ENCODE measurements at places on chromosomes 12 and 14.
A peak's percentile ranks its signal among the peaks of the same experiment; 100 is the strongest.

GRCh38 chr14:68082698-68083291 is 263.2 kb downstream of the RAD51B start:
- DNase-seq = no peak

- no peak for DNase-seq
Measured at GRCh38 chr12:98697209-98697608, 52.1 kb downstream of the APAF1 start.

- no peak for DNase-seq
Measured at GRCh38 chr12:129771238-129771637, 132.6 kb downstream of the TMEM132D start.

- DNase-seq = no peak
Measured at GRCh38 chr12:54970741-54971140, 13.8 kb downstream of the TESPA1 start.

GRCh38 chr14:96168581-96168980 is 36.1 kb upstream of the BDKRB2 start:
- DNase-seq = no peak

DNA sequence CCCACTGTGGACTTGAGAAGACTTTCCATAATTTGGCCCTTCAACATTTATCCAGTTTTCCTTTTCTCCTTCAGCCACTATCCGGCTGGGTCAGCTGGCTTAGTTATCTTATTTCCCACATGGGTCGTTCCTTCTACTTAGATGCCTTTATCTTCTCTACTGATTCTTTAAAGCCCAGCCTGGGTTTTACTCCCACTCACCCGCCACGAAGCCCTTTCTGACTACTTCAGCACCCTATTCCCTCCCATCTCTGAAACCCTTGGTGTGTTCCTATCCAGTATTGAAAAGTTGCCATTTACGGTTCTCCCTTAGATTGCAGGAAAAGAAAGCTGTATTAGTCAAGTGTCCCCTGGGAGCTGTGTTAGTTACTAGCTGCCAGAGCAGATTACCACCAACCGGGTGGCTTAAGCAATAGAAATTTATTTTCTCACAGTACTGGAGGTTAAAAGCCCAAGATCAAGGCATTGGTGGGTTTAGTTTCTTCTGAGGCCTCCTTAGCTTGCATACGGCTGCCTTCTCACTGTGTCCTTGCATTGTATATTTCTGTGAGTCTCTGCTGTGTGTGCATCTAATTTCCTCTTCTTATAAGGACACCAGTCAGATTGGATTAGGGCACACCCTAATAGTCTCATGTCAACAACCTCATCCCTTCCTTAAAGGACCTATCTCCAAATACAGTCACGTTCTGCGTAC is 105.5 kb downstream of the GPATCH2L start:
- no peak for DNase-seq

GRCh38 chr14:56136571-56137452 is 18.6 kb downstream of the PELI2 start:
- no peak for DNase-seq

GRCh38 chr14:38207736-38208617 is at the start of gene SSTR1:
SSTR1 (plus strand) TSS chr14:38207904; CDS start chr14:38209390, 1,486 bp downstream.
- no peak for DNase-seq

- no peak for DNase-seq
Measured at GRCh38 chr14:104113631-104114420, 24.6 kb upstream of the KIF26A start.

DNA sequence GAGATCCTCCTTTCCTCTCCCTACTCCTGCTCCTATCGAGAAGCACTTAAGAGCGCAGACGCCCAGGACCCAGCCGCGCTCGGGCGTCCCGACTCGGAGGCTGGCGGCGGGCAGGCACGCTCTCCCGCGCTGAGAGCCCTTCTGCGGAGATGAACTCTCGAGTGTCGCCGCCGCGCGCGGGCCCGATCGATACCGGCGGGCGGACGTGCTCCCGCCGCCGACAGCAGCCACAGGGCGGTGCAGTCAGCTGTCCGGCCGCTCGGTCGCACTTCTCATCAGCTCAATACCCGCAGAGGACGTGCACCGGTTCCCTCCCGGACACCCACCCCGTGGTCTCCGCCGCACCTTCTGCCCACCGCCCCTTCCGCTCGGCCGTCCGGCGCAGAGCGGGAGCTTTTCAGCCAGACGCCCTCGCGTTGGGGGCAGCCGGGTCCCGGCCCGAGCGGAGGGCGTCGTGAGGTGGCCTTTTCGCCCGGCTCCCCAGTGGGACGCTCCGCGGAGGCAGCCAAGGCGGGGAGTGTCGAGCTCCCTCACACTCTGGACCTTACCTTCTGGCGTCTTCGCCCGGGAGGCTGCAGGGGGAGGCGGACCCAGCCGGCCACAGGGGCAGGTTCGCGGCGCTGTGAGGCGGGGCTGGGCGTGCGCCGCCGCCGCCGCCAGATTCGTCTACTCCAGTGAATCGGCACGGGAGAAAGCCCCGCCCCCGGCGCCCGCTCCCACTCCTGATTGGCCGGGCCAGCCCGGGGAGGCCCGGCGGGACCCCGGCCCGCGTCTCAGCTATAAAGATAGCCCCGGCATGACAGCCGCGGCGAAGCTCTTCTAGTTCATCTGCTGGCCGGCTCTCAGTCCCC is at the start of gene INSM2:
Gene INSM2 (plus strand): TSS at position 808 of the 851 bp plus-strand sequence. CDS start 89 bp downstream, outside the sequence.
- DNase-seq = no peak

- no peak for DNase-seq
Measured at GRCh38 chr14:77955816-77956484, 156.0 kb downstream of the ADCK1 start.

DNA sequence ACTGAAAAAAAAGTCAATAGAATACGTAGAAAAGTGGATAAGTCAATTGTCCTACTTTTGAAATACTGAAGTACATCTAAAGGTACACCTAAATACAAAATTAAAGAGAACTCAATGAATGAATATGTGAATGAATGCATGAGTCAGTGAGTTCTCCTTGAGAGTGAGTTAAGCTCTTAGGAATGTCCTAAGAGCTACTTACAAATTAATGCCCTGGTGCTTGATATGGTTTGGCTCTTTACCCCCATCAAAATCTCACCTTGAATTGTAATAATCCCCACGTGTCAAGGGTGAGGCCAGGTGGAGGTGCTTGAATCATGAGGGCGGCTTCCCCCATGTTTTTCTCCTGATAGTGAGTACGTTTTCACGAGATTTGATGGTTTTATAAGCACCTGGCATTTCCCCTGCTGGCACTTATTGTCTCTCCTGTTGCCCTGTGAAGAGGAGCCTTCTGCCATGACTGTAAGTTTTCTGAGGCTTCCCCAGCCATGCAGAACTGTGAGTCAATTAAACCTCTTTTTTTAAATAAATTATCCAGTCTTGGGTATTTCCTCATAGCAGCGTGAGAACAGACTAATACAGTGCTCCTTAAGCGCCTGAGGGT is 192.2 kb upstream of the ARHGAP5 start:
- no peak for DNase-seq

DNA sequence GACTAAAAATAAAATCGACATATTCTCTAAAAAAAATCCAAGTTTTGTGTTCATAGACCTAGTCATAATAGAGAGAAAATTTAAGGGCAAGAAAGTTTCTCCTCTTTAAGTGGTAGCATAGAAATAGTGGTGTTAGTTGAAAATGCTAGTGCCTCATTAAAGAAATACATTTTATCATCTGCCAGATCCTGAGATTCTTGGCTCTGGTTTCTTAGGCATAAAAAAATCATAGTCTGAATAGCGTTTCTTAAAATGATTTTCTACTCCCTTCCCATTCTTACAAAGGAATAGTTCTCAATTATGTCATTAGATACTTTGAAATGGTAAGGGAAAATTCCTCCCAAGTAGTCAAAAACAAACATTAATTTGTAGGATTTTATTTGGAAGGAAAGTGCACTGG is 212.8 kb downstream of the NELL2 start:
- DNase-seq = no peak

DNA sequence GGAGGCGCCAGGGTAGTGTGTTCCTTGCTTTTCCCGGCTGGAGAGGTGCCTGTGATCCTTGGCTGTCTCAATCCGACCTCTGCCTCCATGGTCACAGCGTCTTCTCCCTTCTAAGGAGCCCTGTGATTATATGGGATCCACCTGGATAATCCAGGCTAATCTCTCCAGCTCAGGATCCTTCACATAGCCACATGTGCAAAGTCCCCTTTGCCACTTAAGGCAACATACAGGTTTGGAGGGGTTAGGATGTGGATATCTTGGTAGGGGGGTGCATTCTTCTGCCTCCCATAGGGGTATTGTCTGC is 1.2 kb upstream of the HVCN1 start:
- DNase-seq = no peak

DNA sequence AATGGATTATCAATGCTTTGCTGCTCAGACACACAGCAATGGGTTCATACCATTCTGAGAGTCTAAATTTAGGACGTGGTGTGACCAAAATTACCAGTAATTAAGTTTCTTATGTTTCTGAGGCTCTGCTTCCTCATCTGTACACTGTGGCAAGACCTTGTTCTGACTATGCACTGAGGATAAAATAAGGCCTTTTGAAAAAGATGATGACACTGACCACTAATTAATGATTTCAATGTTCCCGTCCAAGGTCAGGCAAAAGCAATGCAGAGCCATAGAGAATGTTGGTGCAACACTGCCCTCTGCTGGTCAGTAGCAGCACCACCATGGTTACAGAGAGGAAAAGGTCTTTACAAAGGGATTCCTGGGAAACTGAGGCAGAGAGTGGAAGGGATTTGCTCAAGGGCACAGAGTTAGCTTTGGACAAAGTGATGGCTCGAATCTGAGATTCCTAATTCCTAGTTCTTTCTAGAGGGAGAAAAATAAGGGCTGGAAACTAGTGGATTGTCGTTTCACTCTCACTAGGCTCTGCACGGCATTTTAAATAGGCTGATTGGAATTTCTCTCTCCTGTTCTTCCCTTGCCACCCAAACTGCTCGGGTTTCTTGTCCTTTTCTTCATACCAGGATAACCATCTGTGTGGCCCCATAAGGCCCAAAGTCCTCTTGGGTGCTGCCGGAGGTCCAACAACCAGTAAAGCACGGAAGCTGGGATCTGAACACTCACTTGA is 22.3 kb upstream of the P2RX7 start:
- peak; percentile 48 for DNase-seq

DNA sequence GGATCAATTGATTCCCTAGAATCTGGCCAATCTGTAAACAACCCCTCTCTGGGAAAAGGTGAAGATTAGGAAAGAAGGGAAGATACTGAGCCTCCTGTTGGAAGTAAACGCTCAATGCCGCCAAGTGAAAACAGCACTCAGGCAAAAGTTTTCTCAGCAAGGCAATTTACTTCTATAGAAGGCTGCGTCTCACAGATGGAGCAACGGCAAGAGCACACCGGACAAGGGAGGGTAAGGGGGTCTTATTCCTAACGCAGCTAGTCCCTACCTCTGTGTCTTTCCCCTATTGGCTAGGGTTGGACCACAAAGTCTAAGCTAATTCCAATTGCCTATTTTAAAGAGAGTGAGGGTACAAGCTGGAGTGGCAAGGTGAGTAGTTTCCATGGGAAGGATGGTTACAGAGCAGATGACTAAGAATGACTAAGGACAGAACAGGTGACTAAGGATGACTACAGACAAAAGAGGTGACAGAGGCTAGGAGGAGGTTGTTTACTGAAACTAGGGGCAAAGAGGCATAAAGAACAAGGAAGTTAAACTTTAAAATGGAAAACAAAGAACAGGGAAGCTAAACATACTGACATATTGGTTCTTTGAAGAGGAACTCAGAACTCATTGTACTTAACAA is 5.6 kb upstream of the TTC9 start:
- DNase-seq = no peak

- DNase-seq = no peak
Measured at GRCh38 chr12:31740628-31741027, 11.8 kb upstream of the AMN1 start.

GRCh38 chr14:93520053-93520607 is 89.4 kb downstream of the UNC79 start:
- DNase-seq = no peak

DNA sequence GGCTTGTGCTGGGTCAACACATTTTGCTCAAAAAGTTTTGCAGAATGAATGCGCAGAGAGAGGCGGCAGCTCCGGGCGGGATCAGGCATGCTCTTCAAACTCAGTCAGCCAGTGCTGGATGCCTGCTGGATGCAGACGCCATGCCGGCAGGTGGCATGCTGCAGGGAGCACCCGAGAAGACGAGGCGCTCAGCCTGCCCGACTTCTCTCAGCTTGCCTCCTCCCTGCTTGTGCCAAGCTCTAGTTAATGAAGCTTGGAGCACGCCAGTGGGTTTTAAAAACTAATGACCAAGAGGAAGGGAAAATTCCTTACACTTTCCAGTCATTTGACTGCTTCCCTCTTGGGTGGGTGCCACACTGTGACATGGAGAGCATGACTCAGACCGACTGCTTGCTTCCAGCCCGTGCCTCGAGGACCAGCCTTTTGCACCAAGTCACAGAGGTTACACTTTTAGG is 39.8 kb downstream of the SLC24A4 start:
- DNase-seq = no peak

GRCh38 chr12:80634903-80635302 is 72.5 kb upstream of the MYF6 start:
- DNase-seq = no peak

GRCh38 chr12:100797246-100797645 is 2.7 kb downstream of the ANO4 start:
- no peak for DNase-seq

DNA sequence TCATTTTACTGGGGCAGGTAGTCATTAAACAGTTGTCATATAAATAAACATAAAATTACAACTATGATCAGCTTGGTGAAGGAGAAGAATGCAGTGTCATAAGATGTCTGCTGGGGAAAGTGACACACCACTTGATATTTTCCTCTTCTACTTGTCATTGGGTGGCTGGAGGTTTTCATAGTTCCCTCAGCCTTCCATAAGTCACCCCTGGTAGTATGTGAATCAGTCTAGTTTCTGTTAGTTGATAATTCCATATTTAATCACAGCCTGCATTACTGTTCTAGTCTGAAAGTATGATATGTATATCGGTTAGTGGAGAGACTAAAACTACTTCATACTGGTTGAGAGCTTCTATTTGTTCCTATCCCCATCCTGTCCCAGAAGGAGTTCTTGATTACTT is 38.2 kb downstream of the PLEKHA5 start:
- no peak for DNase-seq

GRCh38 chr14:96105926-96106441 is 66.8 kb downstream of the C14orf132 start:
- DNase-seq = no peak

DNA sequence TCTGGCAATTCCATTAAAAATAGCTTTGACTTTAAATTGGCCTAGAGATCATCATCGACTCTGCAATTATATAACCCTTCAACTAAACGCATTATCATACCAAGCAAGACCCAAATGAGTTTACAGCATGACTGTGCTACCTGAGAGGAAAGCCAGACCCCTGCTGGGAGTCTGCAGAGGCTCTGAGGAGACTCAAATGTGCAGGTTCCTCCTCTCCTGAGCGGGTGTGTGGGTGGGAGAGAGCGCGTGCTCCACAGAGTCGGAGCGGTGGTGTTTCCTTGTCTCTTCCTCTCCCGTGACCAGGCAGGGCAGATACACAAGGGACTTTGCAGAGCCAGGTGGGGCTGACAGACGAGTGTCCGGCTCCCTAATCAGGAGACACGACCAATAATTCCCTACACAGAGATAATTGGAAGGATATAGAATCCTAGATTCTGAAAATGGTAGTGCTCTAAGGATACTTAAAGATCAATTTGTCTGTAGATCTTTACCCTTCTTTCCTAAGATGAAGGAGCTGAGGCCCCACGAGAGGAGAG is 74.1 kb downstream of the SLC8A3 start:
- no peak for DNase-seq
